Activated CD8-positive, alpha-beta T cell treated with anti-CD3 and anti-CD28 coated beads for 36 hours (primary cell): ENCODE measurements at places on chromosomes 3 and 15. TPM values are rescaled to one million over a fixed set of nuclear protein-coding genes. Genes with fewer than 3 reads are reported as not detected.

ISL2 gene
- not detected for total RNA-seq

TRH gene
- not detected for total RNA-seq

KY gene
- not detected for total RNA-seq

GASK1A gene
- not detected for total RNA-seq

C3orf22 gene
- not detected for total RNA-seq

USP50 gene
- not detected for total RNA-seq

CRYBG3 gene
- total RNA-seq = 4.3 TPM

DNA sequence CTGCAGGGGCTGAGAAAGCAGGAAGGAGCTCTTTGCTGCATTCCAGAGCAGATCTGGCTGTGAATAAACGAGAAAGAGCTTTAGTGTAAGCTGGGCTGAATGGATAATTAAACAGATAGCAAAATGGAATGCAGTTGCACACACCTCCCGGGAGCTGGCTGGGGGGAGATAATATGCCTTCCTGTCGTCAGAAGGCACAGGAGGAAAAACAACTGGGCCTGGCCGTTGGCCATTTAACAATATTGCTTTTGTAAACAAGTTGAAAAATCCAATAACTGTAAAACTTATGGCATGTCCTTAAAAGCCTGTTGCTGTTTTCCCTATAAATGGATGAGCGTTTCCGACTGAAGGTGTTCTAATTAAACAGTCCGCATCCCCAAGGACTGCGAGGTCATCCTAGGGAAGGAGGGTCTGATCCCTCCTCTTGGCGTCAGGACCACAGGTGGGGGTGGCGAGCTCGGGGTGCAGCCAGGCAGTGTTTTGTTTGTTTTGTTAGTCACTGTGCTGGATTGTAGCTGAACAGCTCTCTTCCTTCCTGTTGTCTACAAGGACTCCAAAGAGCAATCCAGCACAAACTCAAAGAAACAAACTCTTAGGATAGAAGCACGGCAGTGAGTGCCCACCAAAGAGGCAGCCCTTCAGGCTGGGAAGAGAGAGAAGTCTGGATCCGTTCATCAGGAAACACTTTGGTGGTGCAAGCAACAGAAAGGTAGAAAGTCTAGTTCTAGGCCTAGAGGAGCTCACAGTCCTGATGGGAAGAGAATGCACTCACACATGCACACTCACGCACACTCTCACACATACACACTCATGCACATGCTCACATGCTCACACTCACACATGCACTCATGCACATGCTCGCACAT is 133.4 kb upstream of the SMAD3 start:
- DNase-seq = no peak

- DNase-seq = no peak
Observed at GRCh38 chr3:191762323-191762960, 301.5 kb downstream of the PYDC2 start.

DNA sequence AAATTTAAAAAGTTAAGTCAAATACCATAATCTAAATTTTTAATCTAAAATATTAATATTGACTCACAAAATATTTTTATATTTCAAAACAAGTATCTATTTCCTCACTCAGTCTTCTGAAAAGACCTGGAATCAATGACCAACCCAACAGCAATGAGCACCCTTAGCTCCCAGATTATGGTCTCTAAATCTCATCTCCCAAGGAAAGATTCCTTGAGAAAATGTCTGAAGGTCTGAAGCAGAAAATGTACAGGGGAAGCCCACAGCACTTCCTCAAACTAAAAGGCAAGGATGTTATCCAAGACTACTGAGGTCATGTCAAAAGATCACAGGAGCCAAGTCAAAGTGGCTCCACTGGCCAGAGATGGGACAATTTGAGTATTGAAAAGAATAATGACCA is 51.0 kb upstream of the SLCO2A1 start:
- DNase-seq = no peak

DNA sequence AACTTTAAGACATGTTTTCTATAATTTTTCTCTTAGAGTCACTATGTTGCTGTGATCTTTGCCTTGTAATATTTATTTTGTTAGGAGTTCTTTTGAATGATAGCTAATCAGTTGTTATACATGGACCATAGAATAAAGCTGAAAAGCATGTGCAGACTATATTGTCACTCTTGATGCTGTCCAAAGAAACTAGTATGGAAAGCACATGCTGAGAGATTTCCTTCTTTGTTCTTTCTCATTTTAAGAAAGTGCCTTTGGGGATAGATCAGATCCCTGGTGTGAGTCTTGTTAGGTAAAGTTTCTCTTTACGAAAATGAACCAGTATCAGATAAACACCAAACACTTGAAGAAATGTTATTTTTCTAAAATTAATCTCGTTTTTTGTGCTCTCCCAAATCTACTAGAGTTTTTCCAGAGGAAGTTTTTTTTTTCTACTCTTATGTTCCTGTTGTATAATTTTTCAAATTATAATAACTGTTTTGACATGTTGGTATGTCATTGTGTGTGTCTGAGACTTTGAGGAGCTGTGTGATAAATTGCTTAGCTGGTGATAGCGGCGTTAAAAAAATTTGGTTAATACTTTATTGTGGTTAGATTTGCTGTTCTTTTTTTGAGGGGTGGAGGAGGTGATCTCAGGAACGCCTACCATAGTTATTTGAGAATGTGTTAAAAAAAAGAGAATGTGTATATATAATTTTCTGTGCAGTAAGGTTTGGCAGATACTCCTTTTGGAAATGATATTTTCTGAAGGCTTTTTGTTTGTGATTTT is 2.2 kb downstream of the PIAS1 start:
- no peak for DNase-seq

- DNase-seq = no peak
Observed at GRCh38 chr3:59422312-59422711, 372.5 kb upstream of the CFAP20DC start.

- no peak for DNase-seq
Observed at GRCh38 chr3:26932752-26933151, 310.2 kb downstream of the LRRC3B start.

DNA sequence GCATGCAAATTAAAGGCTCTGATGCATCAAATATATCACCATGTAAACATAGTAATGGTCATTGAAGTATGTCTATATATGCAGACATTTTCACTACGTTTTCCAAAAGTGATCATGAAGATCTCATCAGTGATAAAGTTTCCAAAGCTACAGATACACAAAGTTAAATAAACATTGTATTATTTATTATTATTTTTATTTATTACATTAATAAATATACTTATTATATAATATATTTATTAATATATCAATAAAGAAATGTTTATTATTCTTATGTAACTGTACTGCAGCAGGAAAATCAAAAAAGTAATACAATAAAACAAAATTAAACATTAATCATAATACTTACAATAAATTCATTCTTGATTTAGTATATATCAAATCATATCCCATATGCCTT is 791.2 kb downstream of the GBE1 start:
- no peak for DNase-seq

DNA sequence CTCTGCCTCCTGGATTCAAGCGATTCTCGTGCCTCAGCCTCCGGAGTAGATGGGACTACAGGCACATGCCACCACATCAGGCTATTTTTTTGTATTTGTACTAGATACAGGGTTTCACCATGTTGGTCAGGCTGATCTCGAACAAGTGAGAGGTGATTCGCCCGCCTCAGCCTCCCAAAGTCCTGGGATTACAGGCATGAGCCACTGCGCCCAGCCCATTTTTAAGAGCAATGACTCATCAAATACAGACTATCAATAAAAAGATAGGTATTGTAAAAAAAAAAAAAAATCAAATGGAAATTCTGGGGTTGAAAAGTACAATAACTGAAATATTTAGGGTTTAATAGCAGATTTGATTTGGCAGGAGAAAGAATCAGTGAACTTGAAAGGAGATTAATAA is 129.0 kb downstream of the TJP1 start:
- no peak for DNase-seq

GRCh38 chr3:13767030-13767429 is 112.8 kb downstream of the WNT7A start:
- no peak for DNase-seq

DNA sequence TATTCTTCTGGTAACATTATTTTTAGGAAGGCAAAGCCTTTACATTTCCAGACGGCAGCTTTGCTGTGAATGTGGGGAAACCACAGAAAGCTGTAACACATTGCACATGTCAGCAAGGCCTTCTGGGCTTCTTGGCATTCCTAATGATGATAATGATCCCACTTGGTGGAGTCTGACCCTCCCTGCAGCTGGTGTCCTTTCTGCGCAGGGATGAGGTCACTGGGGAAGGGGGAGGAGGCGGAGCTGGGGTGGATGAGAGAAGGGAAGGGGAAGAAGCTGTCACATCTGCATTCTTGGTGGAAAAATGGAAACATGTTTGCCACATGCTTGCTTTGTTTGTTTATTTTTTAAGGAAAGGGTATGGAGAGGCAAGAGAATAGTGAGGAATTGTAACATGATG is 68.6 kb downstream of the FILIP1L start:
- no peak for DNase-seq

DNA sequence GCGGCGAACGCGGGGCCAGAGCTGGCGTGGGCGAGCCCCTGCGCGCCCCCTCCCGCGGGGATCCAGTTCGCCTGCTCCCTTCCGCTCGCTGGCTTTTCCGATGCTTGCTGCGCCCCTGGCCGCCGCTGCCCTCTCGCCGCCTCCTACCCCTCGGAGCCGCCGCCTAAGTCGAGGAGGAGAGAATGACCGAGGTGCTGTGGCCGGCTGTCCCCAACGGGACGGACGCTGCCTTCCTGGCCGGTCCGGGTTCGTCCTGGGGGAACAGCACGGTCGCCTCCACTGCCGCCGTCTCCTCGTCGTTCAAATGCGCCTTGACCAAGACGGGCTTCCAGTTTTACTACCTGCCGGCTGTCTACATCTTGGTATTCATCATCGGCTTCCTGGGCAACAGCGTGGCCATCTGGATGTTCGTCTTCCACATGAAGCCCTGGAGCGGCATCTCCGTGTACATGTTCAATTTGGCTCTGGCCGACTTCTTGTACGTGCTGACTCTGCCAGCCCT is 721 bp downstream of the P2RY1 start:
- peak; percentile 4 for DNase-seq

- no peak for DNase-seq
Observed at GRCh38 chr3:10619989-10620832, 114.8 kb upstream of the ATP2B2 start.

DNA sequence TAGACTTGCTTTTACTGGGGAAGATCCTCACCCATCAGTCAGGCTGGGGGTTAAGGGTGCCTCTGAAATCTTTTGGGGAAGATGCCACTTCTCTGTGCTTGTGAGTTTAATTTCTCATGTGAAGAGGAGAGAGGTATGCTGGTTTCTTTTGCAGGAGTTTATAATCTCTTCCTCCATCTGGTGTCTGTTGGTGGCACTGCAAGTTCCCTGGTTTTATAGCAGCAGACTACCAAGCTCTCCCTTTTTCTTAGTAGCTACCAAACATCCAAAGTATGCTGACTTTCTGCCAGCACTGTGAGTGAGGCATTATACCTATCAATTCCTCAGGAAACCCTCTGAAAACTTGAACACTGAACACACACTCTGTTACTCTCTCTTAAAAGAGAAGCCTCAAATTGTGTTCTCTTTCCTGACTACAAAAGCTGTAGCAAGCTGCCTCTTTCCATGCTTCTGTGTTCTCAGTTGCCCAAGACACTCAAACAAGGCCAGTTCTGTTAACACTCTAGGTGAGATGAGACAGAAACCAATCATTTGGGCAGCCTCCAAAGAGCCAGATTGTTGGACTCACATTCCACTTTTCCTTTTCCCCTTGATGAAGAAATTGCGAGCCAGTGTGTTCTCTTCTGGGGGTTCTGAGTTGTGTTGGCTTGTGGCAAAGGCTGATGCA is 299.5 kb downstream of the GAP43 start:
- DNase-seq = no peak

DNA sequence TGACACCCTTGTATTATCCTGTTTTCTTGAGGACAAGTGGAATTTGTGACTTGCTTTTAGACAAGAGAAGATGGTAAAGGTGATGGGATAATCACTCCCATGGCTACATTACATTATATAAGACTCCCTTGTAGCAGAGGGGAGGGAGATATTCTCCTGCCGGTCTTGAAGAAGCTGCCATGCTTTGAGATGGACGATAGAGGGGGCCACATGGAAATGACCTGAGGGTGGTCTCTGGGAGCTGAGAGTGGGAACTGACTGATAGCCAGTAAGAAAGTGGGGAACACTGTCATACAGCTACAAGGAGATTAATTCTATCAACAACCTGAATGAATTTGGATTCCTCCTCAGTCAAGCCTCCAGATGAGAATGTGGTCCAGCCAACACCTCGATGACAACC is 540.1 kb downstream of the NTRK3 start:
- no peak for DNase-seq

DNA sequence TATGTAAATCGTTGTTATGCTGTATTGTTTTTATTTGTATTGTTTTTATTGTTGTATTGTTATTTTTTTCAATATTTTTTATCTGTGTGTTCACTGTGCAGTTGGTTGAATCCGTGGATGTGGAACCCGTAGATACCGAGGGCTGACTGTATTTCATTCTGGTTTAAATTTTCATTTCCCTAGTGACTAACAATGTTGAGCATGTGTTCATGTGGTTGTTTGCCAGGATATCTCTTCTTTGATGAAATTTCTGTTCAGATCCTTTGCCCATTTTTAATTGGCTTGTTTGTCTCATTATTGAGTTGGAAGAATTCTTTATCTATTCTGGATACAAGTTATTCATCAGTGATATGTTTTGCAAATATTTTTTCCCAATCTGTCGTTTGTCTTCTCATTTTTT is 29.7 kb downstream of the STOML1 start:
- DNase-seq = no peak

GRCh38 chr3:114846779-114847178 is 300.3 kb downstream of the ZBTB20 start:
- no peak for DNase-seq

DNA sequence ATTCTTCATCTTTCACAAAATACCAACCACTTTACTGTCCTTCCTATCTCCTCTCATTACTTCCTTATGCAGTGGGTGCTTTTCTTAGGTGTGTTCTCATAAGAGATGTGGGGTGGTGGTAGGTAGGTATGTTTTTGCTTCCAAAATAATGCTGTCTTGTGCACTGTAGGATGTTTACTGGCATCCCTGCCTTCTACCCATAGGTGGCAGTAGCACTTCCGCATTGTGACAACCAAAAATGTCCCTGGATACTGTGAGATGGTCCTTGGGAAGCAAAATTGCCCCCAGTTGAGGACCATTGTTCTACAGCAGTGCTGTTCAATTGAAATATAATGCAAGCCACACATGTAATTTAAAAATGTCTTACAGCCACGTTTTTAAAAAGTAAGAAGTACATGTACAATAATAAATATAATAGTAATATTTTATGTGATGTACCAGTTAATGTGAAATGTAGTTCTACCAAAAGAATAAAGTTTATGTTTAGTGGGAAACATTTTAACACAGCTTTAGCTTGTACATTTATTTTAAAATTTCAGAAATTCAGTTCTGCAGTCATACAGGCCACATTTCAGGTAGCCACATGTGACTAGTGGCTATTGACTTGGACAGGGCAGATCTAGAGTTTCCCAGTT is 75.2 kb downstream of the NEO1 start:
- peak; percentile 34 for DNase-seq

GRCh38 chr15:41794081-41794480 is 19.8 kb downstream of the MAPKBP1 start:
- DNase-seq = no peak

- no peak for DNase-seq
Observed at GRCh38 chr3:43907508-43907858, 216.7 kb downstream of the ABHD5 start.

GRCh38 chr15:64389036-64389435 is 1.4 kb downstream of the TRIP4 start:
- DNase-seq = no peak

- DNase-seq = no peak
Observed at GRCh38 chr15:92624401-92624991, 31.1 kb downstream of the FAM174B start.

- no peak for DNase-seq
Observed at GRCh38 chr3:159559771-159560170, 428.9 kb upstream of the IL12A start.
